ENCODE measurements at places on chromosomes 6 and 20. TPM values are rescaled to one million over a fixed set of nuclear protein-coding genes. Genes with fewer than 3 reads are reported as not detected.

Gene LRRC73
- 0.28 TPM for total RNA-seq

Gene GRM1
- 0.23 TPM for total RNA-seq

Gene C20orf96
- 27.5 TPM for total RNA-seq

Gene SNTA1
- total RNA-seq, result 1.6 TPM

Gene OR2J3
- total RNA-seq, result not detected

Gene TREML2
- 0.10 TPM for total RNA-seq

Gene TRIM15
- total RNA-seq, result not detected
